Hindlimb muscle (tissue), 1 donor: ENCODE measurements at places on chromosomes 11 and 22. TPM values are rescaled to one million over a fixed set of nuclear protein-coding genes. Genes with fewer than 3 reads are reported as not detected.

GRCh38 chr11:13434247-13435205 lies 28.5 kb downstream of the BTBD10 start:
- DNase-seq, result no peak

- DNase-seq, result no peak
These were observed 59.0 kb downstream of the SWAP70 start for GRCh38 chr11:9722893-9723292.

DNA sequence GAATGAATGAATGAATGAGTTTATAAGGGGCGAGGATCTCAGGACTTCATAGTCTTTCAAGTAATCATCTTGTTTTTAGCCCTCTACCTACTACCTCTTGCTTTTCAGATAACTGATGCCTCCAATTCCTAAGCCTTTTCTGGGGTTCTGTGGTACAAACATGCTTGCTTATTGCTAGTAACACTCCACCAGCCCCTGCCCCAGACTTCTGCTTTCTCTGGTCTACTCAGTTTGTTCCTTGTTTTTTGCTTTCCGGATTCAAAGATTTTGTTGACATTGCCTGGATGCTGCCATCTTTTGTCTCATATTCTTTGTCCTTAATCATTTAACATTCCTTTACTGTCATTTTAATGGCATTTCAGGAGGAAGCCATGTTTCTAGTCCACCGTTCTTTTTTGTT lies 8.9 kb upstream of the TMEM9B start:
- DNase-seq, result no peak

The NTM gene
- 10.4 TPM for polyA plus RNA-seq

DNA sequence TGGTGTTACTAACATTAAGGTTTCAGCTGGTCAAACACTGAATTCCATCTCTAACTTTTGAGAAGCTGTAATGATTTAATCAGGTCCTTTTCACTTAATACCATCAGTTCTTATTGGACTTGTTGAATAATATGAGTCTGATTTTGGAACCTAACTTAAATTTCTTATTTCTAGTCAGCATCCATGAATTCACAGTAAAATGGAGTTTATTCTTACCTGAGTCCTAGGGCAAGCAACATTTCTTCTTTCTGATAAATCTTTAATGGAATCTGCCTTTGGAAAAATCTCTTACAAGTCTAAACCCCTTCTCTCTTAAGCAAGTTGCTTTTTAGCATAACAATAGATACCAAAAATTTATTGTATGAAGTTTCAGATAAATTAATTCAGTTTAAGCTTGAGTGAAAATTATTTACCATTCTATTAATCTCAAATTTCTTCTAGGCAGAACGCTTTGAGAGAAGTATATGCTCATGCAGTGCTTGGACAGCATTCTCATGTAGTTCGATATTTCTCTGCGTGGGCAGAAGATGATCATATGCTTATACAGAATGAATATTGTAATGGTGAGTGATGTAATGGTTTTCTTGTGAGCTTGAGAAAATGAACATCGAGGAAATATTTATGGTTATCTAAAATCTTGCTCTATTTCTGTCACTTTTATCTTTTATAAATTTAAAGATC lies 3.4 kb downstream of the WEE1 start:
- DNase-seq, result no peak

DNA sequence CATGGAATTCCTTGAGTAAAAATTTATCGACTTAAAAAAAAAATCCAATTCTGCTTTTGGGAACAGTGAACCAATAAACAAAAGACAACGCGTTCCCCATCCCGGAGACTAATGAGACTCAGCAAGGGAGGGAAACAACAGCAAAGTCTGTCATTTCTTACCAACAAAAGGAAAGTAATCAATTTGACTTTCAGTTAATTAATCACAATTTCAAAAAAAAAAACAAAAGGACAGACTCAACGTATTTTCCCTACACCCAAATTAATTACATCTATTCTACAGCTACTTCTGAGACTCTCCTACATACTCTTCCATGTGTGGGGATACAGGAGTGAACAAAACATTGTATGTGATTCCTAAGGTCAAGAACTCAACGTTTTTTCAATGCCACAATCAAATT lies 1.9 kb downstream of the RDX start:
- no peak for DNase-seq

GRCh38 chr11:112784323-112785073 lies 176.7 kb upstream of the NCAM1 start:
- DNase-seq, result peak; percentile 77

DNA sequence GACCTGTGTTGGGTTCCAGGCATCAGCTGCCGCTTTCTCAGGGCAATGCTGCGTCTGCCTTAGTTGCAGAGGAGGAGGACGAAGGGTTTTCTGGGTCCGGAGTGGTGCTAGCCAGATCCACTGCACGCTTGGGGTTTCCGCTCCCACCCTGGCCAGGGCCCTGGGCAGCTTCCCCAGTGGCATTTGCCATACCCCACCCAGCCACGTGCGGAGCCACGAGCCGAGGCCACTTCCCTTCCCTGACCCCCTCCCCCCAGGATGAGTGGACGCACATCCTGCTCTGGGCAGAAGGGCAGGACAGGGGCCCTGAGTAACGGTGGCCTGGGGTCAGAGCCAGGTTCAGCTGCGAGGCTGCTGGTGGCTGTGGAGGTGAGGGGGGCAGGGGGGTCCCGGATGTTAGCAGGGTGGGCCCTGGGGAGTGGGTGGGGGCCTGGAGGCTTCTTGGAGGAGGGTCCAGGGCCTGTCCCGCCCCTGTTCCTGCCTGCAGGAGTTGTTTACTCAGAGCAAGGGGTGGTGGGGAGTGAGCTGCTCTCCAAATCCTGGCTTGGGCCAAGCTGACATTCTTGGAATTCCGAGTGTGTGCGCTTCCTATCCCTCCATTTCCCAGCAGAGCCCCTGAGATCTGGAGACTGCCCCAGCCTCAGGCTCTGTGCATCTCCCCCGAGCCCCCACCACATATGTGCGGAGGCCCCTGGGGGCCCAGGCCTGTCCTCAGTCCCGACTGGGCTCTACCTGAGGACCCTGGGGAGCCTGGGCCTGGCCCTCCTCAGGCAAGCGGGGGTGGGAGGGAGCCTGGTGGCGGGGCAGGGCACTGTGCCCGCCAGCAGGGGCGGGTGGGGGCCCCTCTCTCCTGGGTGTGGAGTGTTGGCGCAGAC lies 1.4 kb downstream of the TSPAN4 start:
- peak; percentile 81 for DNase-seq

DNA sequence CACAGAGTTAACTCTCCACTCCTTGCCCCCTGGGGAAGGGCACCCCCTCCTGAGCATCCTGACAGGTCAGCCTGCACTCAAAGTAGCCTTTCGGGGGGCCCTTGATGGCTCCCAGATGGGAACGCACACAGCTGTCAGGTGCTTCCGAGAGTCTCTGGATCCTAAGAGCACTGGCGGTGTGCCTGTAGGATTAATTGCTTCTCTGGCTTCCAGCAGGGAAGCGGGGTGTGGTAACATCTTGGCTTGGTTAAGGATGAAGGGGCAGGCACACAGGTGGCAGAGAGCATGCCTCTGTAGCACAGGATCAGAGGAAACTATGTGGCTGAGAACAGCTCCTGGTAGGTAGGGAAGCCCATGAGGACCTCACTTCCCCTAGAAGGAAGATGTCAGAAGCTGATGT lies 199.8 kb downstream of the MIAT start:
- no peak for DNase-seq

The MAP6 gene
- 15.6 TPM for polyA plus RNA-seq

- no peak for DNase-seq
These were observed 12.1 kb upstream of the TMEM45B start for GRCh38 chr11:129803533-129803932.

The EIF1AD gene
- polyA plus RNA-seq, result 17.6 TPM

- no peak for DNase-seq
These were observed 13.3 kb downstream of the SERPIND1 start for GRCh38 chr22:20787223-20787622.
